ENCODE measurements at places on chromosomes 4 and X. TPM values are rescaled to one million over a fixed set of nuclear protein-coding genes. Genes with fewer than 3 reads are reported as not detected.

Gene ADGRG2
- total RNA-seq, result 12.5 TPM

Gene PALLD
- total RNA-seq, result 250 TPM

Gene SMIM31
- total RNA-seq, result 21.8 TPM

Gene SHISA3
- 0.58 TPM for total RNA-seq

Gene NPY5R
- 0.23 TPM for total RNA-seq

Gene EXOC1L
- not detected for total RNA-seq

Gene CT45A3
- not detected for total RNA-seq

Gene F8A3
- 11.1 TPM for total RNA-seq

Measured in mucosa of gallbladder (tissue), 1 donor.